ENCODE measurements at places on chromosomes 13 and 19.

DNA sequence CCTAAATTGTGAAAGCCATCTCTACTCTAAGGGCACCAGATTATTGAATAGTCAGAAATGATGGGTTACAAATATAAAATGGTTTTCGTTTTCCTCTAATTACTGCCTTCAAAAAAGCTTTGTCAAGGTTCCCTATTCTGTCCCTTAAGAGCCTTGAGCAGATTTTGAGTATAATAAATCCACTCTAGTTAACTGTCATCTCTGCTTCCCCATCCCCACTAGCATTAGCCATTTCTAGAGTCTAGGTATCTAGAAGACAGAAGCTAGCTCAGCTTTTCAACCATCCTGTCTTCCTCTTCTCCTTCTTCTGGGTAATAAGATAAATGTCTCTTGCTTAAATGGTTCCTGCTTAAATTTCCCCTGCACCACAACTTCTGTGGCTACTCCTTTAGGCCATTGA lies 290.4 kb downstream of the DACH1 start:
- H3K36me3 ChIP-seq = no peaks in the 10 kb centered on the region
- DNase-seq = no peak
- no peaks in the 10 kb centered on the region for H3K4me1 ChIP-seq
- no peaks in the 10 kb centered on the region for H3K27me3 ChIP-seq

GRCh38 chr13:48594096-48594815 lies 59.5 kb upstream of the CYSLTR2 start:
- no peak overlapping the region for H3K4me3 ChIP-seq
- DNase-seq = no peak
- H3K27ac ChIP-seq = no peak overlapping the region
- no peaks in the 10 kb centered on the region for H3K4me1 ChIP-seq
- H3K27me3 ChIP-seq = no peaks in the 10 kb centered on the region

GRCh38 chr19:48656840-48657474 lies 11.0 kb upstream of the CA11 start:
- H3K4me3 ChIP-seq = no peak overlapping the region
- H3K36me3 ChIP-seq = no peaks in the 10 kb centered on the region
- no peaks in the 10 kb centered on the region for H3K27me3 ChIP-seq
- H3K27ac ChIP-seq = no peak overlapping the region
- no peak for DNase-seq
- peaks cover 6% of the 10 kb centered on the region for H3K4me1 ChIP-seq

- no peak overlapping the region for H3K4me3 ChIP-seq
- no peaks in the 10 kb centered on the region for H3K27me3 ChIP-seq
- no peaks in the 10 kb centered on the region for H3K4me1 ChIP-seq
- no peak for DNase-seq
- H3K36me3 ChIP-seq = no peaks in the 10 kb centered on the region
- H3K27ac ChIP-seq = no peak overlapping the region
Measured at GRCh38 chr19:38073841-38074685, 150.0 kb downstream of the DPF1 start.

DNA sequence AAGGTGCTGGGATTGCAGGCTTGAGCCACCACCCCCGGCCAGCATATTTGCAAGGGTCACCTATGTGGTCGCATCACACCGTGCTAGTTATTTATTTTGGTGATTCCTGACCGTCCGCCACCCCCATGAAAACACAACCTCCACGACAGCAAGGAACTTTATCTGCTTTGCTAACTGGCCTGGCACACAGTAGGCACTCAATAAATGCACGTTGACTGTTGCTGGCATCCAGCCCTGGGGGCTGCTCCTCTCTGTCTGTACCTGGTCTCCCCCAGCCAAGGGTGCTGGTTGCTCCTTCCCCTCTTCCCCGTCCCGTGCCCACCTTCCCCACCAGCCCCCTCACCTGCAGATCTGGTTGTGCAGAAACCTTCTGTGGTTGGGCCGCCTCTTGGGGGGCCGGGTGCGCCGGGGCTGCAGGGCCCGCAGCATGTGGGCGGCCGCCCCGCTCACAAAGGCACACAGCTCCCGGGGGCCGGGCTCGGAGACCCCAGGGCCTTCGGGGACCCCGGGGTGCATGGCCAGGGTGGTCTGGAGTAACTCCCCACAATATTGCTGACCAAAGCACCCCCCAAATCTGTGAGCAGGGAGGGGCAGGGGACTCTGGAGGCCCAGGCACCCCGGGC lies 401 bp downstream of the C19orf85 start:
- H3K4me1 ChIP-seq = peaks cover 4% of the 10 kb centered on the region
- no peak for DNase-seq
- no peaks in the 10 kb centered on the region for H3K36me3 ChIP-seq
- no peak overlapping the region for H3K27ac ChIP-seq
- H3K4me3 ChIP-seq = no peak overlapping the region
- H3K27me3 ChIP-seq = no peaks in the 10 kb centered on the region

- H3K27me3 ChIP-seq = no peaks in the 10 kb centered on the region
- no peak overlapping the region for H3K27ac ChIP-seq
- DNase-seq = no peak
- peaks cover 11% of the 10 kb centered on the region for H3K4me1 ChIP-seq
- peak overlapping the region; percentile 93 for H3K4me3 ChIP-seq
Measured at GRCh38 chr19:1651568-1652291, 685 bp downstream of the TCF3 start.

- no peaks in the 10 kb centered on the region for H3K27me3 ChIP-seq
- H3K4me3 ChIP-seq = no peak overlapping the region
- no peak overlapping the region for H3K27ac ChIP-seq
- H3K36me3 ChIP-seq = no peaks in the 10 kb centered on the region
- DNase-seq = no peak
Measured at GRCh38 chr19:13234518-13234917, 84.3 kb downstream of the IER2 start.

- no peak for DNase-seq
- no peaks in the 10 kb centered on the region for H3K4me1 ChIP-seq
- no peaks in the 10 kb centered on the region for H3K36me3 ChIP-seq
Measured at GRCh38 chr19:13887517-13887916, 10.6 kb downstream of the NANOS3 start.

DNA sequence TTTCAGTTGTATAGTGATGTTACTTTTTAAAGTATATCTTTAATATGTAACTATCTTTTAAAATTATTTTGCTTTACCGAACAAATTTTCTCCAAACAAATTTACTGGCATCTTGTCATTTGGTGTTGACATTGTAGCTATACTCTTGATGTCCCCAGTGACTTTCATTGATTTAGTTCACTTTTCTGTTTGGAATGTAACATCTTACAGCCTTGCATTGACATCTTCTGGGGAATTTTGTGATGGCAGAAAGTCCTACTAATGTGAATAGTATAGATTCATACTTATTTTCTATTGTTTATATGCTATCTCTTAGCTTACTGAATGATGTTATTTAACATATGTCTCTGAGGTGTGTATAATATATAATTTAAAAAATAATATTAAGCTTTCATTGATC lies 800.9 kb upstream of the ATXN8OS start:
- H3K4me3 ChIP-seq = no peak overlapping the region
- H3K36me3 ChIP-seq = no peaks in the 10 kb centered on the region
- no peak overlapping the region for H3K27ac ChIP-seq
- no peaks in the 10 kb centered on the region for H3K4me1 ChIP-seq
- no peak for DNase-seq
- no peaks in the 10 kb centered on the region for H3K27me3 ChIP-seq

GRCh38 chr19:56942756-56943155 lies 102.2 kb upstream of the PEG3 start:
- H3K4me1 ChIP-seq = no peaks in the 10 kb centered on the region
- H3K27ac ChIP-seq = no peak overlapping the region
- H3K36me3 ChIP-seq = no peaks in the 10 kb centered on the region
- no peak overlapping the region for H3K4me3 ChIP-seq
- H3K27me3 ChIP-seq = no peaks in the 10 kb centered on the region
- no peak for DNase-seq

DNA sequence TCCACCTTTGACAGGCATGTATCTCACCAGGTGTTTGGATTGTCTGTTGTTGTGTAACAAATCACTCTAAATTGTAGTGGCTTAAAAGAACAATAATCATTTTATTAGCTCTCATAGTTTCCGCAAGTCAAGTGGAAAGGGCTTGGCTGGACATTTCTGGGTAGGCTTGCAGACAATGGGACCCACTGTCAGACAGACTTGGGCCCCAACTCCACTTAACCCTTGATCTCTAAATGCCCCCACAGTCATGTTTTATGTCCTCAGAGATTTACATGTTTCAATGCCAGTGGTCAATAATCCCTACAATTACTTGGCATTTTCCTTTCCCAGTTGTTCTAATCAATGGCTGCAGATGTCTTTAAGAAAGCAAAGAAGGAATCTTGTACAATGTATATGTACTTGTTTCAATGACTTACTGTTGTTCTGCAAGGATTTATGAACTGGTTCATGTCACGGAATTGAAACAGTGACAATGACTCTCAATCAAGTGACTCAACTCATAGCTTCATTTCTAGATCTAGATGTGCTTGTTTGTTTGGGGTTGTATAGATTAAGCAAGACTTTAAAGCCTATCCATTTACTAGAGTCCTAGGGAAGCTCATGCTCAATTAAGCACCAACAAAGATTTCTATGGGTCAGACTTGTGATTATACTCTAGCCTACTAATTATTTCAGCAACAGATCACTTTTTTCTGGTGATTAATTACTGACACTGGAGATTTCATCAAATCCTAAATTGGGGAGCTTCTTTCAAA lies 510.1 kb upstream of the NBEA start:
- no peak overlapping the region for H3K27ac ChIP-seq
- no peaks in the 10 kb centered on the region for H3K27me3 ChIP-seq
- H3K4me3 ChIP-seq = no peak overlapping the region
- H3K4me1 ChIP-seq = no peaks in the 10 kb centered on the region
- no peaks in the 10 kb centered on the region for H3K36me3 ChIP-seq

DNA sequence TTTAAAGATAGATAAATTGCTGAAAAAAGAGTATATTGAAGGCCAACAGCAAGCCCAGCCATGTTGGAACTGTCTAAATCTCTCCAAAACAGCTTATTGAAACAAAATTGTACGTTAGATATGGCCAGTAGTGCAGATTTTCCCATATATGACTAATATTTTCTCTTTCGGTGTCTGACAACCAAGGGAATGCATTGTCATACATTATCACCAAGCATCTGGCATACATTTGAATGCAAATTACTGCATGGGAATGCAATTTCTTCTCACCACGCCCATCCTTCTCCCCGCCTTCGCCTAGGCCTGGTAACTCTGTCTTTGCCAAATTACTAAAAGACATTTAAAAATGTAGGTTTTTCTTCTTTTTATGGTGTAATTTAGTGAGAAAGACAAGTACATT lies 32.5 kb upstream of the IRS2 start:
- no peaks in the 10 kb centered on the region for H3K27me3 ChIP-seq
- H3K36me3 ChIP-seq = no peaks in the 10 kb centered on the region

GRCh38 chr13:106088085-106088484 lies 447.4 kb downstream of the EFNB2 start:
- no peak overlapping the region for H3K27ac ChIP-seq
- H3K27me3 ChIP-seq = no peaks in the 10 kb centered on the region
- no peaks in the 10 kb centered on the region for H3K36me3 ChIP-seq
- no peak for DNase-seq
- H3K4me3 ChIP-seq = no peak overlapping the region

GRCh38 chr19:19539698-19540063 lies 1.6 kb downstream of the CILP2 start:
- DNase-seq = no peak

DNA sequence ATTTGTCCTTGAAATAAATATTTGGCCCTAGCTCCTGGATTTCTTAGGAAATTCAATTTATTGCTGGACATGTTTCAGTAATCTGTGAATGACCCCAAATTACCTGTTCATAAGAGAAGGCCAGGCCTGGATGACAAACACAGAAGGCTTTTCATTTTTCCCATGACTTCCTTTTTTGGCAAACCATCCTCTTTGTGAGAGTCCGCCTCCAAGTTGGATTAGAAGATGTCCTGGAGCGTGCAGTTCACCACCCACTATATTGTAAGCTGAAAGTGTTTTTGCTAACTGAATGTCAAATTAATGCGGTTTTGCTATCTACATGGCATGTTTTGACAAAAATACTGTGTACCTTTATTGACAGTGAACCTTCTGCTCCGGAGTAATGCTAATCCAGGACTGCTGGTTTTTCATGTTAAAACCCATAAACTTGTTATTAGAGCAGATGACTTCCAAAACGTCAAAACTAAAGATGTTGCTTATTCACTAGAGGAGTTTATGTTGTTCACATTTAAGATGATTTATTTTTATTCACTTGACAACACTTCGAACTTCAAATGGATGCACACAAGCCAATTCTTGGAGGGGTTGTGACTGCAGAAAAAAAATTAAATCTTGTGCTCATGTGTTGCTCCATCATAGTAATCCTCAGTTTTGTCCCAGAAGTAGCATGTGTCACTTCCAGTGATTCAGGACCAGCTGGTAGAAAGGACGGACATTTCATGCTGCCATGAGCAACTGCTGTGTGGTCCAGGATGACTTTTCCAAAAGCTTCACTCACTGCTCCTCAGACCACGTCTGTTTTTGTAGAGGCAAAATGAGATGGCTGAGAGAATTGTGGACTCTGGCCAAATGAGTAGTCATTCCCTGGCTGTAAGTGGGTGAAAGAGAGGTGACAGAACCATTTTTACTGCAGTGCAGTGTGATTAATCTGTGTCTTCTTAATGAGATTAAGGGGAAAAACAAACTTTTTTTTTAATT lies 71.0 kb downstream of the ITGBL1 start:
- peak overlapping the region; percentile 68 for H3K27ac ChIP-seq
- peak; percentile 65 for DNase-seq
- H3K27me3 ChIP-seq = no peaks in the 10 kb centered on the region
- H3K4me3 ChIP-seq = peak overlapping the region; percentile 3

GRCh38 chr19:16073481-16073880 lies 2.8 kb upstream of the TPM4 start:
- H3K27ac ChIP-seq = peak overlapping the region; percentile 97
- no peak overlapping the region for H3K4me3 ChIP-seq
- peaks cover 20% of the 10 kb centered on the region for H3K4me1 ChIP-seq

DNA sequence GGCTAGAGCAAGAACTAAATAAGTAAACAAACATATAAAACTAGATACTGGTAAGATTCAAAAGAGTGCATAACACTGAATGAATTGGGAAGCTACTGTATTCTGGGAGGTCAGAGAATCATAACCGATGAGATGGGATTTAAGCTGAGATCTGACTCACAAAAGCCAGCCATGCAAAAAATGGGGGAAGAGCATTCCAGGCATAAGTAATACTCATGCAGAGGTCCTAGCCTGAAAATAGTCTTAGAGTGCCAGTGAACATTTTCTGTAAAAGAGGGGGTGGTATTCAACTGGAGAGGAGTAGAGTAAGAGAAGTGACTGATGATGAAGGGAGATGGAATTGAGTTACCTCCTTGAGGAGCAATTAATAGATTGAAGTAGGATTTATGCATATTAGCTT lies 872.0 kb upstream of the GPC6 start:
- H3K27ac ChIP-seq = no peak overlapping the region
- H3K4me3 ChIP-seq = no peak overlapping the region
- no peaks in the 10 kb centered on the region for H3K36me3 ChIP-seq
- H3K27me3 ChIP-seq = no peaks in the 10 kb centered on the region
